Activated CD8-positive, alpha-beta memory T cell treated with anti-CD3 and anti-CD28 coated beads, Interleukin-2, amount 10 ng/mL, durations not matched to agents 7 days and 5 days (primary cell): ENCODE measurements at places on chromosomes 12 and 14.

DNA sequence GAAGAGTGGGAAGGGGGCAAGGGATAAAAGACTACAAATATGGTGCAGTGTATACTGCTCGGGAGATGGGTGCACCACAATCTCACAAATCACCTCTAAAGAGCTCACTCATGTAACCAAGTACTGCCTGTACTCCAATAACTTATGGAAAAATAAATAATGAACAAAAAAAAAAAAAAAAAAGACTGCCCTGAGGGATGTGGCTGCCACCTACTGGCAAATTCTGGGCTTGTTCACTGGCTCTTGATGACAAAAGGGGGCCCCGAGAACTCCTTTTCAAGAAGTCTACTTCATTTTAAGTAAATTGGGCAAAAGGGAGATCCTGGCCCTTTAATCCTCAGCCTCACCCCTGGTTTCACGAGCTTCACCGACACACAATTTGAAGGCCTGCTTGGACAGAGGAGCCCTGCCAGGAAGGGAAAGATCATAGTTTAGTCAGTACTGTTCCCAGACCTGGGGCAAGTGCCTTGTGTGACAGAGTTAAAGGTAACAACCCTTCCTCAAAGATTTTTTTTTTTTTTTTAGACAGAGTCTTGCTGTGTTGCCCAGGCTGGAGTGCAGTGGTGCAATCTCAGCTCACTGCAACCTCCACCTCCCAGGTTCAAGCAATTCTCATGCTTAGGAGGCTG is 26.1 kb upstream of the STAC3 start:
- no peak overlapping the region for H3K27ac ChIP-seq
- DNase-seq: peak; percentile 45
- H3K4me3 ChIP-seq: no peak overlapping the region
- peaks cover 17% of the 10 kb centered on the region for H3K4me1 ChIP-seq
- H3K27me3 ChIP-seq: no peaks in the 10 kb centered on the region
- peaks cover 48% of the 10 kb centered on the region for H3K36me3 ChIP-seq

GRCh38 chr12:105461271-105461943 is 130.9 kb downstream of the C12orf75 start:
- no peak overlapping the region for H3K4me3 ChIP-seq
- H3K27me3 ChIP-seq: peaks cover 27% of the 10 kb centered on the region
- DNase-seq: no peak
- H3K36me3 ChIP-seq: no peaks in the 10 kb centered on the region
- no peak overlapping the region for H3K27ac ChIP-seq
- H3K4me1 ChIP-seq: no peaks in the 10 kb centered on the region

DNA sequence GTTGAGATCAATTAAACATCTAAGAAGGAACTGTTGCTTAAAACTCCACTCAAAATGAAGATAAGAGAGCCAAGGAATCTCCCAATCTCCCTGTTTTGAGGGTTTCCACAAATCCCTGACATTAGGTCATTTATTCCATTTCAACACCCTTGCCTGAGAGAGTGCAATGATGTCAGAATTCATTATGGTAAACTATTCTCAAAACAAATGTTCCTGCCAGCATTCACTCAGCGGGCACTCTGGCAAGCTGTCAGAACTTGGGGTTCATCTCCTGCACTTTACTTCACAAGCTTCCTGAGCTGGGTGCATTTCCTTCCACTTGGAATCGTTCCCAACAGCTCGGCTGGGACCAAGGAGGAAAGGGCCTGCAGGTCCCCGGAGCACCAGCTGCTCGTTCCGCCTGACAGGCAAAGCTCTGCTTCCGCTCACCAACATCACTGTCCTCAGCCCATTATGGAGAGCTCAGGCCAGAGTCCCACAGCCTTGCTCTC is 117.8 kb downstream of the TTC7B start:
- DNase-seq: no peak
- no peak overlapping the region for H3K4me3 ChIP-seq
- H3K36me3 ChIP-seq: no peaks in the 10 kb centered on the region
- no peak overlapping the region for H3K27ac ChIP-seq
- H3K27me3 ChIP-seq: no peaks in the 10 kb centered on the region
- H3K4me1 ChIP-seq: peaks cover 16% of the 10 kb centered on the region

DNA sequence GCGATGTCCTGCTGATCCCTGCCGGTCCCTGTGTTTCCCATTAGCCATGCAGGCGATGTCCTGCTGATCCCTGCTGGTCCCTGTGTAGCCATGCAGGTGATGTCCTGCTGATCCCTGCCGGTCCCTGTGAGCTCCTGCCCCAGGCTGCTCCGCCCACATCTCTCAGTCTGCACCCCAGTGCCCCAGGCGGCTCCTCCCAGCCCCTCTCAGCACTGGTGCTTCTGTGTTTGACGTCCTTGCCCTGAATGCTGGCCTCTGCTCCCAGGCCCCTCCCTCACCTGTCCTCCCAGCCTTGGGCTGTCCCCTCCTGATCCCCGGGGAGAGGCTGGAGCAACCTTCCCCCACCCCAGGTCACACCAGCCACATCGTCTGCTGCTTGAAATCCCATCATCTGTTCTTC is 41.4 kb upstream of the TEX22 start:
- H3K4me1 ChIP-seq: peaks cover 2% of the 10 kb centered on the region
- no peaks in the 10 kb centered on the region for H3K36me3 ChIP-seq
- DNase-seq: no peak
- H3K27me3 ChIP-seq: no peaks in the 10 kb centered on the region

DNA sequence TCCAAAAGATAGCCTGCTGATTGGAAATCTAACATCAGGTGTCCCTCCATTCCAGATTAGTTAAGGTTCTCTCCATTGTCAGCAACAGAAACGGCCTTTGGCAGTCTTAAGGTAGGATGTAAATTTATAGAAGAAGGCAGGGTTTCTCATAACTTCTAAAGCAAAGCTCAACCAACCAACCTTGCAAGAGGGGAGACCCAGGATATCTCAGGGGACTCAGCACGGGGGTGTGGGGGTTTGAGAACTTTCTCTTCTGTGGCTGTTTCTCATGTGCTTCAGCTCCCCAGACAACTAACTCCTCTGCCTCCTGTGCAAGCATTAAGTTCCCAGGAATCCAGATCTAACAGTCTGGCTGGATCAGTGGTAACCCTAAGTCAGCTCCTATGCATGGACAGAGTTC is 148.1 kb downstream of the RIMBP2 start:
- no peak overlapping the region for H3K4me3 ChIP-seq
- DNase-seq: no peak
- no peaks in the 10 kb centered on the region for H3K27me3 ChIP-seq
- no peak overlapping the region for H3K27ac ChIP-seq

DNA sequence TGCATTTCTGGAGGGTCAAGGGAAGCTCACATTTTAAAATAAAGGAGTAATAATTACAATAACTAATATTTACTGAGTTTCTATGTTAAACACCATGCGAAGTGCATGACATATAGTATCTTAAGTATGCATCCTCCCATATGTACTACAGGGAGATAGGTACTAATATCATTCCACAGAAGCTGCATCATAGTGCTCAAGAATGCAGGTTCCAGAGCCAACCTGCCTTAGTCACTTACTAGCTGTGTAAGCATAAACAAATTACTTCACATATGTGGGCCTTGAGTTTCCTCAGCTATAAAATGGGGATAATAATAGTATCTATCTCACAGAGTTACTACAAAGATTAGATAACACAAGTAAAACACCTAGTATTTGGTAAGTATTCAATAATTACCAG is 18.3 kb downstream of the ARMH4 start:
- H3K27ac ChIP-seq: no peak overlapping the region
- peaks cover 9% of the 10 kb centered on the region for H3K4me1 ChIP-seq
- peaks cover 14% of the 10 kb centered on the region for H3K27me3 ChIP-seq
- H3K36me3 ChIP-seq: no peaks in the 10 kb centered on the region
- no peak for DNase-seq

DNA sequence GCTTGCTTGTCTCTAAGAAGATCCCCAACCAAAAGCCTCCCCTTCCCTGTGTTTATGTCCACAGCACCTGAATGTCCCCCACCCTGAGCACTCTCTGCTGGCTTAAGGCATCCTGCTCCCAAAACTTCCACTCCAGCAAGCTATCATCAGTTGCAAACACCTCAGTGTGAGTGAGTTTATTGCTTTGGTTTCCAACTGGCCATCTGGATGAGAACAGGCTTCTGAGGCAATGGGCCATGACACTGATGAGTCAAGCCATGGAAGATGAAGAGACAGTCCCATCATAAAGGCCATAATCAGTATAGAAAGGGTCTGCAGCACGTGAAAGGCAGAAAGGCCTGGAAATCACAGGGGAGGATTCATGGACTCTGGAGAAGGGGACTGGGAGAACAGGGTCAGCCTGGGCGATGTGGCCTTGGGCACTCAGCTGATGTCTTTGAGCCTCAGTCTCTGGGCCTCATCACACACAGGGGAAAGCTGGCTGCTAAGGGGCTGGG is 12.8 kb downstream of the CMKLR1 start:
- H3K27me3 ChIP-seq: peaks cover 15% of the 10 kb centered on the region
- no peak for DNase-seq
- H3K36me3 ChIP-seq: no peaks in the 10 kb centered on the region
- H3K4me3 ChIP-seq: no peak overlapping the region
- H3K27ac ChIP-seq: no peak overlapping the region
- H3K4me1 ChIP-seq: no peaks in the 10 kb centered on the region

GRCh38 chr12:4432878-4433744 is 12.5 kb downstream of the FGF6 start:
- peaks cover 13% of the 10 kb centered on the region for H3K27me3 ChIP-seq
- no peaks in the 10 kb centered on the region for H3K36me3 ChIP-seq
- H3K4me3 ChIP-seq: no peak overlapping the region
- no peak overlapping the region for H3K27ac ChIP-seq
- H3K4me1 ChIP-seq: no peaks in the 10 kb centered on the region
- DNase-seq: peak; percentile 37

GRCh38 chr14:52701223-52701622 is 5.8 kb upstream of the PSMC6 start:
- no peaks in the 10 kb centered on the region for H3K27me3 ChIP-seq
- H3K4me1 ChIP-seq: peaks cover 20% of the 10 kb centered on the region
- H3K27ac ChIP-seq: no peak overlapping the region
- no peak overlapping the region for H3K4me3 ChIP-seq
- DNase-seq: no peak

DNA sequence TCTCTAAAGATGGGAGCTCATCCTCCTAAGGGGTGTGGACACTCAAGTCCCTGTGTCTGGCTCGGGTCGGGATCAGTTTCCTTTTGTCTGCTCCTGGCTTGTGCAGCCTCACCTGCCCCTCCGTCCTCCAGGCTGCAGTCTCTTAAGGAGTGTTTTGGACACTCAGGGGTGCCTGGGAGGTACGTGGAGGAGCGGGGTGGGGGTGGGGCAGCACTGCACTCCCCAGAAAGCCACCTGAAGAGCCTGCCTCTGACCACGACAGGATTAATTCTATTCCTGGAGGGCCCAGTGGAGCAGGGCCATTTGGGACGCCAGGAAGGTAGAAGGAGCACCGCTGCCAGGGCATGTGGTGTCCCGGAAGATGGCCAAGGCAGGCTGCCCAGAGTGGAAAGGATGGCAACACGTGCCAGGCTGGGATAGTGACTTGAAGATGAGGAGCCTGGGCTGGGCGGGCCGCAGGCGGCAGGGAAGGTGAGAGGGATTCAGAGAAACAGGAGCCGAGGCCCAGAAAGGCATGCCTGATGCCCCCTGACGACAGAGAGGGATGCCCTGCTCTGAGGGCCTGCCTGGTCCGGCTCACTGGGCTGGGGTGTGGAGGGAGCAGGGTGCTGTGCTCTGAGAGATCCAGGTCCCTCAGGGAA is 14.8 kb upstream of the LRTM2 start:
- no peak for DNase-seq
- H3K27ac ChIP-seq: peak overlapping the region; percentile 35
- no peaks in the 10 kb centered on the region for H3K27me3 ChIP-seq
- H3K36me3 ChIP-seq: no peaks in the 10 kb centered on the region

- no peaks in the 10 kb centered on the region for H3K4me1 ChIP-seq
- H3K27me3 ChIP-seq: peaks cover 36% of the 10 kb centered on the region
- H3K4me3 ChIP-seq: no peak overlapping the region
- no peaks in the 10 kb centered on the region for H3K36me3 ChIP-seq
- no peak overlapping the region for H3K27ac ChIP-seq
Measured at GRCh38 chr12:40152783-40153383, 47.0 kb upstream of the SLC2A13 start.

GRCh38 chr12:68743356-68743755 is 2.6 kb upstream of the SLC35E3 start:
- no peak overlapping the region for H3K4me3 ChIP-seq
- peak overlapping the region; percentile 73 for H3K27ac ChIP-seq
- peaks cover 28% of the 10 kb centered on the region for H3K4me1 ChIP-seq
- peaks cover 23% of the 10 kb centered on the region for H3K36me3 ChIP-seq

GRCh38 chr12:71567537-71567936 is 96.1 kb downstream of the ZFC3H1 start:
- peaks cover 15% of the 10 kb centered on the region for H3K27me3 ChIP-seq
- no peaks in the 10 kb centered on the region for H3K36me3 ChIP-seq
- H3K4me1 ChIP-seq: no peaks in the 10 kb centered on the region
- no peak overlapping the region for H3K27ac ChIP-seq
- no peak overlapping the region for H3K4me3 ChIP-seq
- no peak for DNase-seq

DNA sequence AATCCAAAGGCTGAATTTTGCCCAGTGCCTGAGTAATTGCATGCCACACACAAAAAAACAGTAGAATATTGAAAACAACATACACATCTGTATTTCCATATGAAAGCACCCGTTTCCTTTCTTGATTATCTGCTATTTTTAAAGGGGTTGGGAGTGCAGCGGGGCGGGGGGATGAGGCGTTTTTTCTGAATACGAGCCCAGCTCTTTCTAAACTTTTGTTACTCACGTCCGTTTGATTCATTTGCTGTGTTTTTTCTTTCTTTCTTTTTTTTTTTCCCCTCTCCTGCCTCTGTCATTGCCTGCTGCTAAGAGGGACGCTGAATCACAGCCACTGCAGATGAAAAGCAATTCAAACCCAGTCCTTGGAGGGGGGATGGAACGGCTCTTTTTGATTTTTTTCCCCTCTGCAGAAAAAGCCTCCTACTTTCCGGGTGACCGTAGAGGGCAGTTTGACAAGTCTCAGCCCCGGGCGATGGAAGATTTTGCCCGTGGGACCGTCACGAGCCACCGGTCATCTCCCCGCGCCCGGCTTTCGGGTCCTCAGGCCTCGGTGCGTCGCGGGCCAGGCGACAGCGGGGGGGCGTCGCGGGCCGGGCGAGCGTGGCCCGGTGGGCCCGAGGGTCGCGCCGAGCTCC is 572 bp upstream of the RASSF8 start:
- peak overlapping the region; percentile 41 for H3K4me3 ChIP-seq
- peaks cover 1% of the 10 kb centered on the region for H3K36me3 ChIP-seq
- H3K27me3 ChIP-seq: peaks cover 67% of the 10 kb centered on the region
- H3K4me1 ChIP-seq: peaks cover 12% of the 10 kb centered on the region
- DNase-seq: no peak
